ENCODE measurements at places on chromosomes 12 and 14. TPM values are rescaled to one million over a fixed set of nuclear protein-coding genes. Genes with fewer than 3 reads are reported as not detected.

The OTOGL gene
- 3.1 TPM for total RNA-seq

- no peak overlapping the region for H3K4me3 ChIP-seq
- no peaks in the 10 kb centered on the region for H3K4me1 ChIP-seq
- H3K27me3 ChIP-seq: peaks cover 42% of the 10 kb centered on the region
Measured at GRCh38 chr14:96637521-96637920, 135.3 kb downstream of the PAPOLA start.

- peaks cover 71% of the 10 kb centered on the region for H3K27me3 ChIP-seq
- no peak for DNase-seq
- H3K4me1 ChIP-seq: no peaks in the 10 kb centered on the region
- no peaks in the 10 kb centered on the region for H3K36me3 ChIP-seq
- no peak overlapping the region for H3K27ac ChIP-seq
Measured at GRCh38 chr12:115897729-115898128, 379.8 kb downstream of the MED13L start.

The GALNT16 gene
- 0.33 TPM for total RNA-seq

The ANO2 gene
- total RNA-seq: not detected

DNA sequence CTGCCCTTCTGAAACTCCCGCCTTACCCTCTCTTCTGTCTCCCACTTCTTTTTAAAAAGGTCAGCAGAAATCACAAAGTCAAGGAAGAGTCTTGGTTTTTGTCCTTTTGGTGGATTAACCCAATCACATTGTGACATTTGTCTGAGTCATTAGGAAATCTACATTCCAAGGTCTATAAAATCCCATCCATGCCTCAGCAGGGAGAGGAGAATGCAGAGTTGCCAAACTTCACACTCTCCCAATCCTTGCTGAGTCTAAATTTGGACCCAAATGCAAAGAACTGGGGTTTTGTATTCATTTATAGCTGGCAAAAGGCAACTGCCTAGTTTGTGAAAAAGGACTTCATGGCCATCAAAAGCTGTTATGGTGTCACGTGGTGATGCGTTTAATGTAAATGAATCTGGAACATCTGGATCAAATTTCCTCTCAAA lies 67.9 kb downstream of the TMEM30B start:
- no peak overlapping the region for H3K27ac ChIP-seq
- peaks cover 16% of the 10 kb centered on the region for H3K4me1 ChIP-seq

- H3K4me3 ChIP-seq: no peak overlapping the region
- H3K4me1 ChIP-seq: peaks cover 65% of the 10 kb centered on the region
- peaks cover 10% of the 10 kb centered on the region for H3K36me3 ChIP-seq
Measured at GRCh38 chr14:61553730-61554641, 141.3 kb upstream of the HIF1A start.

The LRTM2 gene
- total RNA-seq: not detected

The TDG gene
- 35.0 TPM for total RNA-seq

GRCh38 chr12:96193725-96194575 lies at the start of gene ELK3:
ELK3 (plus strand) TSS chr12:96194375.
- peak within 1 kb of the TSS; percentile 96 for H3K4me3 ChIP-seq
- DNase-seq: peak; percentile 74
- peaks cover 25% of the 10 kb centered on the region for H3K4me1 ChIP-seq
- peak within 1 kb of the TSS; percentile 98 for H3K27ac ChIP-seq
- no peaks in the 10 kb centered on the region for H3K27me3 ChIP-seq

DNA sequence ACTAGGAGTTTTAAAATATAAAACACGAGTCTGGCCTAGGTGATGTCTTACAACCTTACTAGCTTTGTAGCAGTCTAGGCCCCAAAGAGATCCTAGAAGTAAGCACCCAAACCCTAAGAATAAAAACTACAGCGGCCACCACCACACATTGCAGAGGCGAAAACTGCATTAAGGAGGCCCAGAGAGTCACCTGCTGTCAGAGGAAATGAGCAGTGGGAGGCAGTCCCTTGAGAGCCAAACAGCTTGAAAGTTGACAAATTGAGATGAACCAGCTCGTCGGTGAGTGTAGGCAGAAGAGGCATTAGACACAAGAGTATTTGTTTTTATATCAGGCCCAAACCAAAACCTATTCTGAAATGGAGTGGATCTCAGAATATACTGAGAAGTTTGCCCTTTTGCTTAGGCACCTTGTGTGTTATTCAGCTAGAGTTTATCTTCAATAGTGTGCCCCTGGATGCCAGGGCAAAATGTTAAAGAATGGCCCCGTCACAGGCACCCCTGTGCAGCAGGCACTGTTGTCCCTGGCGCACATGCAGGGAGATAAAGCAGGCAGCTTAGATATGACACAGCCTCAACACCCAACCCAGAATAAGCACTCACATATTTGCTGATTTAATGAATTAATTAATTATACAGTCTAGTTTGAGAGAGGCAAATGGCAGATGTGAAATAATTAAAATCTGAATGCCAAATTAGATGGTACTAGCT lies 56.7 kb downstream of the TTC7B start:
- H3K36me3 ChIP-seq: peaks cover 16% of the 10 kb centered on the region
- no peak overlapping the region for H3K4me3 ChIP-seq
- peaks cover 12% of the 10 kb centered on the region for H3K4me1 ChIP-seq
- DNase-seq: no peak
- H3K27me3 ChIP-seq: no peaks in the 10 kb centered on the region
- H3K27ac ChIP-seq: no peak overlapping the region

GRCh38 chr14:64702493-64703394 lies 1.5 kb upstream of the PLEKHG3 start:
- H3K4me1 ChIP-seq: peaks cover 55% of the 10 kb centered on the region
- DNase-seq: peak; percentile 79
- H3K4me3 ChIP-seq: peak overlapping the region; percentile 93
- no peaks in the 10 kb centered on the region for H3K27me3 ChIP-seq

GRCh38 chr14:75051556-75051899 lies 261 bp upstream of the MLH3 start:
- no peaks in the 10 kb centered on the region for H3K27me3 ChIP-seq
- peak overlapping the region; percentile 73 for H3K4me3 ChIP-seq
- no peak for DNase-seq
- H3K27ac ChIP-seq: no peak overlapping the region
- peaks cover 14% of the 10 kb centered on the region for H3K36me3 ChIP-seq

The CLECL1 gene
- total RNA-seq: not detected

DNA sequence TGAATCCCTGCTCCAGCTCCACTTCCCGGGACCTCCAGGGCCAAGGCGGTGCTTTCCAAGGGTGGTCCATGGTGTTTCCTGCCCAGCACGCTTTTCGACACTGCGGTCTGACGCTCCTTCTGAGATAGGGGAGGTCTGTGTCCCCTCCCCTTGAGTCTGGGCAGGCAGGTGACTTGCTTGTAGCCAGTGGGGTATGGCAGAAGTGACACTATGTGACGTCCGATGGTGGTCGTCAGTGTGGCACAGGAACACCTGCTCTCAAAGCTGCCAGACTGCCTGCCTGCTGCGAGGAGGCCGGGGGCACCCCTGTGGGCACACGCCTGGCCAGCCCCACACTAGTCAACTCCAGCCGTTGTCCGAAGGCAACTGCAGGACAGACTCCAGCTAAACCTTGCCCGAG lies 16.0 kb upstream of the TRAF3 start:
- H3K4me1 ChIP-seq: no peaks in the 10 kb centered on the region
- H3K36me3 ChIP-seq: no peaks in the 10 kb centered on the region
- DNase-seq: no peak
- no peak overlapping the region for H3K4me3 ChIP-seq
- no peak overlapping the region for H3K27ac ChIP-seq

DNA sequence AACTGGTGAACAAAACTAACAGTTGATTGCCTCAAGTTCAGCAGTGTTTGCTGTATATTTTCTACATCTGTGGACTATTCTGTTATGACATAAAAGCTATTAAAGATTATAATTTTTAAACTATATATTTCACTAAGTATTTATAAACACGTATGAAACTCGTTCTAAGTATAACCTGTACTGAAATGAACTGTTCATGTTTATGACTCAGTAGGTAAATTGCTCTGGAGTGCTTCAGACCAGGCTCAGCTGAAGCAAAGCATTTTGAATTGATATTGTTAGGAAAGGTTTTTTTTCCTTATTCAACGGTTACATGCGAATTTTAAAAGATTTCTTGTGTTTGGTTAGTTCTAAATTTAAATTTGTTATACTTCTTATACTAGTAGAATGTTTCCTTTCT lies 151.3 kb downstream of the RAD51B start:
- H3K4me1 ChIP-seq: peaks cover 24% of the 10 kb centered on the region
- DNase-seq: peak; percentile 17
- H3K27ac ChIP-seq: peak overlapping the region; percentile 36
- H3K36me3 ChIP-seq: no peaks in the 10 kb centered on the region
- no peaks in the 10 kb centered on the region for H3K27me3 ChIP-seq
- H3K4me3 ChIP-seq: no peak overlapping the region

The RNF212B gene
- total RNA-seq: not detected

The MMP17 gene
- total RNA-seq: 31.8 TPM

The AQP5 gene
- not detected for total RNA-seq

- peak overlapping the region; percentile 63 for H3K4me3 ChIP-seq
- DNase-seq: no peak
- H3K36me3 ChIP-seq: no peaks in the 10 kb centered on the region
- peaks cover 7% of the 10 kb centered on the region for H3K4me1 ChIP-seq
- no peak overlapping the region for H3K27ac ChIP-seq
Measured at GRCh38 chr14:90062822-90063539, 1.2 kb downstream of the KCNK13 start.

GRCh38 chr12:2324387-2324786 lies 271.6 kb downstream of the CACNA1C start:
- no peaks in the 10 kb centered on the region for H3K36me3 ChIP-seq
- H3K27ac ChIP-seq: no peak overlapping the region
- H3K4me3 ChIP-seq: no peak overlapping the region
- no peaks in the 10 kb centered on the region for H3K4me1 ChIP-seq

- no peak overlapping the region for H3K4me3 ChIP-seq
- no peaks in the 10 kb centered on the region for H3K27me3 ChIP-seq
- no peaks in the 10 kb centered on the region for H3K4me1 ChIP-seq
- H3K36me3 ChIP-seq: no peaks in the 10 kb centered on the region
- H3K27ac ChIP-seq: no peak overlapping the region
- peak; percentile 2 for DNase-seq
Measured at GRCh38 chr12:19978193-19978592, 390.1 kb upstream of the PDE3A start.

The BDKRB1 gene
- total RNA-seq: 0.69 TPM

GRCh38 chr12:48441069-48441468 lies 31.3 kb upstream of the ANP32D start:
- no peak overlapping the region for H3K4me3 ChIP-seq
- DNase-seq: no peak
- no peak overlapping the region for H3K27ac ChIP-seq
- H3K4me1 ChIP-seq: no peaks in the 10 kb centered on the region
- peaks cover 36% of the 10 kb centered on the region for H3K27me3 ChIP-seq

The P2RX7 gene
- total RNA-seq: 6.0 TPM

- no peak overlapping the region for H3K4me3 ChIP-seq
- H3K27me3 ChIP-seq: 0 out of 2 replicates have a peak, but pooled peaks cover 12% of the 10 kb centered on the region
- no peak overlapping the region for H3K27ac ChIP-seq
- no peaks in the 10 kb centered on the region for H3K36me3 ChIP-seq
- no peak for DNase-seq
Measured at GRCh38 chr14:23146351-23146910, 27.4 kb upstream of the CEBPE start.

DNA sequence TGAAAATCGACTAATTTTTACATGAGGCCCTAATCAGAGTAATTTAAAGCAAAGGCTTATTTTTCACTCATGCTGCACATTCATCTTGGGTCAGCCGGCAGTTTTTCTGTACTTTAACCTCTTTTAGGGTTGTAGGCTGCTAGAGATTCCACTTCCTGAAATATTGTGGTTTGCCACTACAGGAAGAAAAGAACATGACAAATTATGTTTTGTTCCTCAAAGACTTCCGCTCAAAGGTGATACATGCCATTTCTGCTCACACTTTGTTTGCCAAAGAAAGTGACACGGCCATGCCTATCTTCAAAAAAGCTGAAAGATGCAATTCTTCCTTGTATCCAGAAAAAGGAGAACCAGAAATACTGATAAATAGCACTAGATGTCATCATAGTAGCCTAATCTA lies 183.4 kb upstream of the PPFIA2 start:
- H3K4me1 ChIP-seq: no peaks in the 10 kb centered on the region
- no peaks in the 10 kb centered on the region for H3K36me3 ChIP-seq
- no peak overlapping the region for H3K27ac ChIP-seq
- H3K27me3 ChIP-seq: no peaks in the 10 kb centered on the region
- DNase-seq: no peak

DNA sequence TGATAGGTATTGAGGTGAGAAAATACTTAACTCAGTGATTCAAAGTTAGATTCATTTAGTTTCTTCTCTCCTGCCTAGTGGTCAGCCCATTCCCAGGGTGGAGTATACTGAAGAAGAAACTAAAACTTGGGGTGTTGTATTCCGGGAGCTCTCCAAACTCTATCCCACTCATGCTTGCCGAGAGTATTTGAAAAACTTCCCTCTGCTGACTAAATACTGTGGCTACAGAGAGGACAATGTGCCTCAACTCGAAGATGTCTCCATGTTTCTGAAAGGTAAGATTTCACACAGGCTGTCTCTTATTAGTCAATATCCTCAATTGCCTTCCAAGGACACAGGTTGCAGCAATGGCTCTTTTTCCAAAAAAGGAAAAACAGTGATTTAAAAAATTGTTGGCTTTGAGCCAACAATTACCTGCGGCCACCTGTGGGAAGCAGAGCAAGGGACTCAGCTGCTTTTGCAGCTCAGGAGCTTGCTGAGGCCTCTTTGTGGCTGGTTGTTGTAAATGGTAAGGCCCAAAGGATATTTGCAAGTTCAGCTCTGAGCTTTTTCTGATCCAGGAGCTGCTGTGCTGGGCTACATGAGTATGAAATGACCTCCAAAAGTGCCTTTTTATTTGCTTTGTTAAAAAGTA lies 33.9 kb downstream of the TPH2 start:
- H3K36me3 ChIP-seq: no peaks in the 10 kb centered on the region
- DNase-seq: peak; percentile 5
- no peaks in the 10 kb centered on the region for H3K4me1 ChIP-seq
- H3K27me3 ChIP-seq: peaks cover 46% of the 10 kb centered on the region
- H3K27ac ChIP-seq: no peak overlapping the region
- H3K4me3 ChIP-seq: no peak overlapping the region

Measured in PC-3 (cell line).